ENCODE measurements at places on chromosomes 1 and 21.

- DNase-seq: no peak
Observed at GRCh38 chr1:87155170-87155569, 173.5 kb upstream of the LMO4 start.

DNA sequence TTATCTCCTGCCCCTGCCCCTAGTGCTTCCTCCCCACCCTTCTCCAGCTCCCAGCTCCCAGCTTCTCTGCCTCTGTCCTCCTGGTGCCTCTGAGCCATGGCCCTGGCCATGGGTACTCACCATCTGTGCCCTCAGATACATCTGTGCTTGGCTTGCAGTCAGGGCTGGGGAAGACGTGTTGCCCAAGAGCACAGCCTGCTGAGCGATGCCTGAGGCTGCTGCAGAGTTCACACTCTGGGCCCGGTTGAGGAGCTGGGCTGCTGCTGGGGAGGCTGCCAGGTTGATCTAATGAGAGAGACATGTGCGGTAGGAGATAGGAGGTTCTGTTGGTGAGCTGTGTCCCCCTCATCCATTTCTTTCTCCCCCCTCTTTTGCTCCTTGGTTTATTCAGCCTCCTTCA is 49.4 kb upstream of the A3GALT2 start:
- DNase-seq: no peak

GRCh38 chr1:6898974-6899539 is 113.8 kb downstream of the CAMTA1 start:
- DNase-seq: no peak

DNA sequence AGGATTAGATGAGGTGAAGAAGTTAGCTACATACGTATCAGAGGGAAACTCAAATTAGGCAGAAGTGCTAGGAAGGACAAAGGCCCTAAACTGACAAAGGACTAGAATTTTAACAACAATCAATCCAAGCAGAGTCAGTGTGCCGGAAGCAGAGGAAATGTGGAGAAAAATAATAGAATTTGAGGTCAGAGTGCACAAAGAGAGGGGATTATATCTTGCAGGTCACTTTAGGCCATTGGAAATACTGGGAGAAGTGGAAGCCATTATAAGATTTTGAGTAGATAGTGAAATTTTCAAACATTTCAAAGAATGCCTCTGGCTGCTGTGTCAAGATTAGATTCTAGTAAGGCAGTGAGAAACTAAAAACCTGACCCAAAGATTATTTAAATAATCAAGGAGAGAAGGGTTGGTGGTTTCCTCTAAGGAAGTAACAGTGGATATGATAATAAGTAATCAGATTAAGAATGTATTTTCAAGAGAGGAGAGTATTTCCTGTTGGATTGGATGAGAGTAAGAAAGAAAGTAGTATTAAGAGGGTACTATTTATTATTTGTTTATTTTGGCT is 889.2 kb upstream of the NCAM2 start:
- no peak for DNase-seq

DNA sequence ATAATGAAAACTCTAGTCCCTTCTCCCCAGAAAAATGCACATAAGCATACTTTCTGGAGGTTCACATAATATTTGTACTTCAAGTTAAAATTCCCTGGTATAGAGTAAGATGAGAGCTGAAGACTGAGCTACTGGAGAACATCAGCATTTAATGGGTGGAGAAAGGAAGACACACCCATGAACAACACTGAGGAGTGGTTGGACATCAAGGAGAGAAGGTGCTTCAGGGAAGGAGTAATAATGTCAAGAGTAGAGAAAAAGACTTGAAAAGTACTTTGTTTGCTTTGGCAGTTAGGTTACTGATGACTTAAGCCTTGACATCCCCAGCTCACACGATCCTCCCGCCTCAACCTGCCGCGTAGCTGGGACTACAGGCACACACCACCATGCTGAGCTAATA is 21.9 kb downstream of the PEA15 start:
- no peak for DNase-seq

Data from nephron progenitor cell (in vitro differentiated cells).